Cardiac fibroblast (primary cell): ENCODE measurements at places on chromosomes 2 and 18.

GRCh38 chr2:77519888-77520506, 2.2 kb downstream of the LRRTM4 start:
- no peak for DNase-seq

DNA sequence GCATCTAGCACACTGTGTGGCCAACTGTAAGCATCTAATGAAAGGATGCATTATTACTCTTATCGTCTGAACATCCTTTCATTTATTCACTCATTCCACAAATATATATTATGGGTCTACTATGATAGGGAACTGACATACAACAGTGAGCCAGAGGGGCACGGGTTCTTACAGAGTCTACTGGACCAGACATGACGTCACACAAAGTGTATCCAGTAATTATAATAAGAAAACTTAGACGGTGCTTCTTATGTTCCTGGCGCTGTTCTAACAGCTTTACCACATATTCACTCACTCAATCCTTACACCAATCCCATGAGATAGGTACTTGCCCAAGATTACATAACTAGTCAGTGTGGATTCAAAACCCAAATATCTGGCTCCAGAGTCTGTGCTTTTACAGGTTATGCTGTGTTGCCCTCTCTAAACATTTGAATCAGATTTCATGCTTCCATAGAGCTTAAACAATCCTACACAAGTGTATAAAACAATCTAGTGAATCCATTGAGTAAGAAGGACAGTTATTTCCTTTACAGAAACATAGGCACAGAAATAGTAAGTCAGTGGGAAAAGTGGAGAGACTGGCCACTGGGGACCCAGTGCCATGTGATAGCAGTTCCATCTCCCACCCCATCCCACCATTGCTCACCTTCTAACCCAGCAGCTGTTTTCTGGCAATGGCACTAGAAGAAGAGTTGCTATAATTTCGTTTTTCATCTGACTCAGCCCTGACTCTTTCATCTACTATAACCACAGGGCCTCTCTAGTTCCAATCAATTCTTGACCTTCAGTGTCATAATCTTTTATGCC, 24.2 kb upstream of the ARL5A start:
- DNase-seq: no peak

- no peak for DNase-seq
Observed at GRCh38 chr2:85996591-85996990, 107.8 kb upstream of the ST3GAL5 start.

- DNase-seq: peak; percentile 21
Observed at GRCh38 chr2:173998386-173998785, 33.2 kb upstream of the SP3 start.

- no peak for DNase-seq
Observed at GRCh38 chr2:233798335-233799086, 20.4 kb downstream of the MROH2A start.

GRCh38 chr2:69554981-69555380, 88.6 kb downstream of the AAK1 start:
- peak; percentile 77 for DNase-seq

GRCh38 chr2:86056590-86057331, 48.9 kb downstream of the POLR1A start:
- no peak for DNase-seq

- DNase-seq: peak; percentile 35
Observed at GRCh38 chr2:139142252-139142880, 362.2 kb upstream of the NXPH2 start.

GRCh38 chr2:24477229-24477628, 13.8 kb upstream of the NCOA1 start:
- no peak for DNase-seq

GRCh38 chr2:209840434-209840833, 68.8 kb downstream of the UNC80 start:
- DNase-seq: no peak

GRCh38 chr18:48153613-48154481, 223.4 kb upstream of the SMAD2 start:
- peak; percentile 84 for DNase-seq

DNA sequence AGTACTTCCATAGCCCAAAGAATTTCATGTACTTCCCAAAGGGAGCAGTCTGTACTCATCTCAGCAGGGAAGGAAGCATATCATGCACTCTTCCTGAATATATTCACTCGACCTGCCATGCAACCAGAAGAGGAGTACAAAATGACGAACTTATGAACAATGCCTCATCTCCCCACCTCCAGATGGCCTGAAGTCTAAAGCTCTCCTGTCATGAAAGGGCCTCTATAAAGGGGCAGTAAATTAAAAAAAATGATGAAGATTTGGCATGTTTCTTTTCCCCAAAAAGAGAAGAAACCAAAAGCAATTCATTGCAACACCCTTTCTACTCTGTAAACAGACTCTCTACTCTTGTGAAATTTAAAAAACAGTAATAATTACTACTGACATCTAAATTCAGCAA, 1601.1 kb downstream of the LRP1B start:
- DNase-seq: no peak

- DNase-seq: no peak
Observed at GRCh38 chr18:58608216-58608615, 20.7 kb downstream of the ALPK2 start.

DNA sequence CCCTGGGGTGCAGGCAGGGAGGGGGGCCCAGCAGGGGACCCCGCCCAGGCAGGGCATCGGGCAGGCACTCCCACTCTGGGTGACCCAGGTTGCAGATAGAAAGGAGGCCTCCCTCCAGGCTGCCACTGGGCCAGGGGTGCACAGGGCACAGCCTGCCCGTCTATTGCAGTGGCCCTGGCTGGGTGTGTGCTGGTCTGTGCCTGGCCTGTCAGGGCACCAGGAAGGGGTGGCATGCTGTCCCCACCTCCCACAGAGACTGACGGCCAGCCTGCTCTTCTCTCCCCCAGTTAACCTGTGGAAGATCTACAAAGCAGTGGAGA, 12.9 kb downstream of the ARID5A start:
- no peak for DNase-seq

GRCh38 chr2:219228911-219229304, 528 bp downstream of the ATG9A start:
- no peak for DNase-seq

- peak; percentile 65 for DNase-seq
Observed at GRCh38 chr2:30706534-30707303, 100.5 kb downstream of the CAPN13 start.

DNA sequence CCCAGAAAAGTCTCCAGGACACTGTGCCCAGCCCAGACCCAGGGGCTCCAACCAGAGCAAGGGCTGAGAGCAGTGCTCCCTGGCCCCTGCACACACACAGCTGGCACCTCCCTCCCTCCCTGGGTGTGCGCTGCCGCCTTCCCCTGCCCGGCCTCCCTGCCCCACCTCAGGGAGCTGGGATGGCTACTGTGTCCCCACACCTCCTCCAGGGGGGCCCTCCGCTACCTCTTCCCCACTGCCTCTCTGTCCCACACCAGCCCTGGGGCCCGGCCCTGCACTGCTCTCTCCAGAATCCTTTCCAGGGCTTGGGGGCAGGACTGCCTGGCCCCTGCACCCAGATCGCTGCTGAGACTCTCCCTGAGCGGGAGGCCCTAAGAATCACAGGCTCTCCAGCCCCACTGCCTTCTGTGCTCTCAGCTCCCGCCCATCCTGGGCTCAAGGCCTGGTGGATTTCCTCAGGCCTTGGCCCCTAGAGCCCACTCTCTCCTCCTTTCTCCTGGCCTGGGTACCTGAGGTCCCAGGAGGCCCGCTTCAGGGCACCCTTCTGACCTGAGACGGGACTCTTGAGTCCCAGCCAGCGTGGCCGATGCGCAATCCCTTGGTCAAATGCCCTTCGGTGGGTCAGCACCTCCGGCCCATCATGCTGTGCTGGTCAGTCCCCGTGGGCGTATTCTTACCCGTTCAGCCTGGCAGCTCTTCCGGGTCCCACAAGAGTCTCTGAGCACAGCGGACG, 276.8 kb upstream of the HDAC4 start:
- DNase-seq: no peak

DNA sequence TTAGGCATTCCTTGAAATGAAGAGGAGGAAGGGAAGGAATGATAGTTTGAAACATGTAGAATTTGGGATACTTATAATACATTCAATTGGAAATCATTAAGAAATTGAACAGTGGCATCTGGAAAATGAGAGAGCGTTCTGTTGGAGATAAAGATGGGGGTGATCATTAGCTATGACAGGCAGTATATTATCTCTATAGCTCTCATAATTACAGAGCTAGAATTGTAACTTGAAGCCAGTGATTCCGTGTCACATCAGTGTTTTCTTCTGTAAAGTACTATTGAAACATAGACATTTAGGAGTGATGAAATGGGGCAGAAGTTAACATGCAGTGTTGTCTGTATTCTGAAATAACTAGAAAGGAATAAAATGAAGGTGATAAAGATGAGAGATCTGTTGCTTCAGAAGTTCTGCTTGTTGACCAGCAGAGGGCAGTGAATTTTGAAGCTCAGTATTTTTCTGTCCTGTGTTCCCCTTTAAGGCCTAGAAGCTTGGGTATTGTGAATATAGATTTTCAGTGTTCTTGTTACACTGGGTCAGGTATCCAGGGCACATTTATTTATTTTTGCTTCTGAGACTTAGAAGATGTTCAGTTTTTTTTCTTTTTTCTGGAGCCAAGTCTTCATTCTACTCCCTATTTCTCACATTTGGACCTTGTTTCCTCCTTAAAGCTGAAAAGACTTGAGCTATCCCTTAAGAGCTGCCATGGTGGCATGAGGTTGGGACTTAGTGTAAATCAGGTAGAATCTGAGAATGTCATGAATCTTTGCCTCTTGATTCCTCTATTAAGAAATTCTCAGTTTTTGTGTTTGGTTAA, 157.4 kb downstream of the TAF4B start:
- peak; percentile 82 for DNase-seq

GRCh38 chr2:236688563-236689392, 119.2 kb downstream of the ACKR3 start:
- DNase-seq: no peak

DNA sequence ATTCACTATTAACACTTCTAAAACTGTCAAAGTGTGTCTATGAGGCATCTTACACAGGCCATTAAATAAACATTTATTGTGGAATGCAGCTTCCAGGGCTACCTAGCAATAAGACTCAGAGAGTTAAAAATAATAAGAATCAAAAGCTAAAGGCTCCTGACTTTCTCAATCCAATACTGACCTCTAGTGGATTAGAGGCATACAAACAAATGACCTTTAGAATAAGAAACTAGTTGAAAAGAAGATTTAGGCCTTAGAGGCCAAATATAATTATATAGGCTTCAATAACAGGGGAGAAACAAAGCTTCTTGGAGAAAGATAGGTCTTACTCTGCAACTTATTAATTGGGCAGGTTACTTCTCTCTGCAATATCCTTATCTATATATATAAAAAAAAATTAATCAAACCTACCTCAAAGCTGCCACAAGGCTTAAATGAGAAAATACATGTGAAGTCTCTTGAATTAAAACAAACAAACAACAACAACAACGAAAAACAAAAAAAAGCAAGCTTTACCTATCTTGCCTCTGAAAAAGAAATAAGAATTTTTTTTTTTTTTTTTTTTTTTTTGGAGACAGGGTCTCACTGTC, 246.1 kb downstream of the EXOC6B start:
- DNase-seq: peak; percentile 75

GRCh38 chr2:191522478-191523120, 155.3 kb upstream of the NABP1 start:
- no peak for DNase-seq

GRCh38 chr2:187819624-187820023, 265.4 kb upstream of the TFPI start:
- DNase-seq: no peak

- DNase-seq: peak; percentile 19
Observed at GRCh38 chr18:58784601-58785137, 80.0 kb upstream of the ZNF532 start.

GRCh38 chr2:48434101-48434500, 95.9 kb upstream of the STON1 start:
- DNase-seq: no peak

GRCh38 chr2:54577944-54578647, 122.0 kb downstream of the SPTBN1 start:
- DNase-seq: peak; percentile 61

DNA sequence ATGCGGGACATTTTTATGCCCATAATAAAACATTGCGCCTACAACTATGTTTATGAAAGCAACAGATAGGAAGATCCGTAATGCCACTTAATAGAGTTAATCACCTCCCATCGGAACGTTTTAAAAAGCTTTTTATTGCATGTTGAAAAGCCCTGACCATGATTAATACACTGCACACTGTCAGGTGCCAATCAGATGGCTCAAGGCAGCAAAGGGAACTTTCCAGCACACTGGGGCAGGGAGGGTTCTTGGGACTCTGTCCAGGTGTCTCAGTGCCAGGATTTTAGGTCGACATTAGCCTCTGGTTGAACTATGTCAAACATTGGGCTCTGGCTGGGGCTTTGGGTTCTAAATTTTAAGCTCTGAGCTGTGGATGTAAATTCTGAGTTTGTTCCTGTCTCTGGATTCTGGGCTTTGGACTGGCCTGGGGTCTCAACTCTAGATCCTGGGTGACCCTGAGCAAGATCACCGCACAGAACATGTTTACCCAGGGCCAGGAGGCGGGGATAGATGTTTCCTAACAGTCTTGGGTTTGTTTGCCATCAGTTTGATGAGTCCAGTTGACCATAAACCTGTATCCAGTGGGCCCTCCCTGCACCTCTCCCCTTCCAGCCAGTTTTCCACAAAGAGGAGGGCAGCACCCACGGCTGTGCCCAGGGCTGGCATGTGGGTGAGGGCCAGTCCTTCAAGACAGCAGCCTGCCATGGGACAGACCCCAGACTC, 262.7 kb downstream of the ATAD2B start:
- DNase-seq: no peak

- DNase-seq: peak; percentile 60
Observed at GRCh38 chr2:98601532-98602132, 6.7 kb downstream of the COA5 start.

GRCh38 chr2:109164739-109165221, 35.8 kb downstream of the SH3RF3 start:
- peak; percentile 60 for DNase-seq

- DNase-seq: no peak
Observed at GRCh38 chr2:85577386-85578242, at the start of gene VAMP8. Gene VAMP8, plus strand, starts transcription at chr2:85577586. Its CDS starts 61 bp downstream, at chr2:85577647.

GRCh38 chr18:74139888-74140287, 7.7 kb downstream of the FBXO15 start:
- DNase-seq: peak; percentile 38

DNA sequence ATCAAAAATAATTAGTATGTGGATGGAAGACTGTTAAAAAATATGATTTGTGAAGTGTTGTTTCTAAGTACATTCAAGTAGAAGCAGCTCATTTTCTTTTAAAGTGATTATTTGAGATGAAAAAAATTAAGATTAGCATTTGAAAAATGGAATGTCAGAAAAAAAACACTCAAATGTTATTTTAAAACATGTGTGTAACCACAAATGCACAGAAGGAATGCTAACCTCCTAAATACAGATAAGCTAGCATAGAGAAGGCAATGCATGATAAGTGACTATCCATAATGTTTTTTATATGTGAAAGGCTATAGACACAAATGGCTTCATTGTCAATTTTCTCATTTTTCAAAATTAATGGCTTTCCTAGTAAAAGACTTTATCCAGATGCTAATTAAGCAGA, 198.9 kb downstream of the NYAP2 start:
- no peak for DNase-seq

- no peak for DNase-seq
Observed at GRCh38 chr2:20196657-20197161, 28.2 kb downstream of the SDC1 start.

GRCh38 chr2:84278386-84278785, 180.7 kb downstream of the SUCLG1 start:
- DNase-seq: no peak

GRCh38 chr18:48408727-48409590, at the start of gene ZBTB7C:
Gene ZBTB7C, minus strand, starts transcription at chr18:48409383.
- no peak for DNase-seq
